Cortex of kidney (tissue), 1 donor: ENCODE measurements at places on chromosomes 5 and 9.

DNA sequence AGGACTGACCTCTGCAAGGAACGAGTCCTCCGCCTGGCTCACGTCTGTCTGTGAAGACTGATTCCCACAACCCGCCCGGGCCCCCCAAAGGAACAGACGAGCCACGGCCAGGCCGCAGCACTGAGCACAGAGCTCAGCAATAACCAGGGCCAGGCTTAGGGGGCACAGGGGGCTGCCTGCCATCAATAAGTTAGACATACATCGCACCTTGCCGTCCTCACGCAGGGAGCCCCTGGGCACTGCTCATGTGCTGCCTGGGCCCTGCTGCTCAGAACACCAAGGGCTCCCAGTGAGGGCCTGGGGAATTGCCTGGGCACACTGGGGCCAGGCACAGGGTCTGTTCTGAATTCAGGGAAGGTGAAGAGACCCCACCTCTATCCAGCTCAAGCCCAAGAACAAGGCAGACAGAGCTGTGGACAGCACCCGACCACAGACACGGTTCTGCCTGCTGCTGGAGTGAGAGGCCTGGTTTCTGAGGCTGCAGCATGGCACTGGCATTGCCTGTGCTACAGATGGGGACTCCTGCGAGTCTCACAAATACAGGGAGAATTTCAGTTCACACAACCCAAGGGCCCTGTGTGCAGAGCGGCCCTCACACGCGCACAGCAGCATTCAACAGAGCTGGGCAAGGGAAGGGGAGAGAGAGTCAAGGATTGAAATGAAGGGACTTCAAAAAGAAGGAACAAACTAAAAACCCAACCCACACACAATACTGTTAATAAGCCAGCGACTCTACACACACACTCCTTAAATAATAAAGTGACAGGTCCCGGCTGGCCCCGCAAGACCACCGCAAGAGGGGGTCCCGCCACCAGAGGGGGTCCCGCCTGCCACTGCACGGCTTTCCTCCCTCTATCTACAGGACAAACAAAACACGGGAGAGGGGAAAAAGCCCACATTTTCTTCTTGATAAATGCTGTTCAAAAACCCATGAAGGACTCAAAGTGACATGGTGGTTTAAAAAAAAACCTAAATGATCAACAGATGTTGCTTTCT is 32.0 kb downstream of the PRRT1B start:
- no peak for DNase-seq

DNA sequence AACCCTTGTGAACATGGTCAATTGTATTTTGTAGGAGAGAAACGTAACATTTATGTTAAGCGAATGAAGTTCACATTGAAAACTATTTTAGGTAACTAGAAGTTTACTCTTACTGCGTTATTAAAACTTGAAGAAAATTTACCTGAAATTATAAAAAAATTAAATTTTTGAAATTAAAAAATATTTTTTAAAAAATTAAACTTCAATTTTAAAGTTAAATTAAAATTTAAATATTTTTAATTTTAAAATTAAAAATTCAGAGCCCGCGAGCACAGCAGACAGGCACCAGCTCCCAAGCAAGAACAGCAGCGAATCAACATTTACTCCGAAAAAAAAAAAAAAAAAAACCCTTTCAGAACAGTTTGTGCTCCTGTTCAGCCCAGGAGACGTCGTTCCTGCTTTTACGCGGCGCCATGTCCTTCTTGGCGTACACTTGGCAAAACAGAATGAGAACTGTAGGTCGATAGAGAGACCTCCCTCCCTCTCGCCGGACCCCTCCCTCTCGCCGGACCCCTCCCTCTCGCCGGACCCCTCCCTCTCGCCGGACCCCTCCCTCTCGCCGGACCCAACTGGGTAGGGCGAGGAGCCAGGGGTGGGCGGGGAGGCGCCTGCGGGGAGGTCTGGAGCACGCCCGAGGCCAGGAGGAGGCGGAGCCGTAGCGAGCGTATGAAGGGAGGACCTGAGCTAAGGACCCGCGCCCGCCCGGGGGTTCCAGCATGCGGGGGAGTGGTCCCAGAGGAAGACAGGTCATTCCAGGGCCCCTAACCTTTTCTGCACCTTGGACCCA is 235.8 kb downstream of the ROR2 start:
- no peak for DNase-seq

GRCh38 chr9:135502168-135502872 is 1.8 kb downstream of the MRPS2 start:
- no peak for DNase-seq

DNA sequence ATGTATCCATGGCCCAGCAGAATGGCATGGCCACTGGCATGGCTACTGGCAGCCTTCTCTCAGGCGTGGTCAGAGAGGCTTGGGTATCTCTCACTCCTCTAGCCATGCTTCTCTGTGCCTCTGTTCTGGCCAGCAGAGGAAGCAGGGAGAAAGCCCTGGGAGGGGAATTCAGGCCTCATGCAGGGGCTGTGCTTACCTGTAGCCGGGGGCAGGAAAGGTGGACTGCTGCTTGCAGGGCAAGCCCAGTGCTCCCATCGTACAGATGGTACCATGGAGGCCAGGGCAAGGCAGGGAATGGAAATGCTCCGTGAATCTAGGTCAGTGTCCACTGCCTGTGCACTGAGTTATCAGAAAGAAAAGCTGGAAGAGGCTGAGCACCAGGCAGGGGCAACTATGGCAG is 2.7 kb downstream of the OR13J1 start:
- no peak for DNase-seq

DNA sequence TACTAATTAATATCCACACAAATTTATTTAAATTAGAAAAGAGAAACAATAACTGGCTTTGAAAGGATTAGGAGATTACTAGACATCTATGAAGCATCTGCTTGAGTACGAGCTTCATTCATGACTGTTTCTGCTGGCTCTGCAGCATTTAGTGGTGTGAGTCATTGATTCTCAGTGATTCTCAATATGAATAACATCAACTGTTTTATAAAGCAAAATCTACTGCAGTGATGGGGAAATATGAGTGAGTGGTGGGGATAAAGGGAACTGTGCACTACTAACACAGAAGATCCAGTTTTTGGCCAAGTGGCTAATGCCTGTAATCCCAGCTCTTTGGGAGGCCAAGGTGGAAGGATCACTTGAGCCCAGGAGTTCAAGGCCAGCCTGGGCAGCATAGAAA is 8.4 kb downstream of the FNBP1 start:
- no peak for DNase-seq

DNA sequence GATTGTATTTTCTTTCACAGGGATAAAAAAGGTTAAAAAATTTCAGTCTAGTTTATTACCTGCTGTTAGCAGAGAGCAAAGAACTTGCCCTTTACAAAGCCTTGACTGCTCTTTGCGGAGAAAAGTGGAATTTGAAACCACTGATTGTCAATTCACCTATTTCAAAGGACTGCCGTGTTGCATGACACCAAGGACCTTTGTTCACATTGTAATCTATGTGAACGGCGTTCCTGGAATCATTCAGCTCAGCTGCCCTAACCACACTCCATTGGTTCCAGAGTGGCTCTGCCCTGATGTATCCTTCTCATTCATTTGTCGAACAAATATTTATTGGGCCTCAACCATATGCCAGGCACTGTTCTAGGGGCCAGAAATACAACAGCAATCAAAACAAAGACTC is 377.5 kb upstream of the RFX3 start:
- DNase-seq: no peak

DNA sequence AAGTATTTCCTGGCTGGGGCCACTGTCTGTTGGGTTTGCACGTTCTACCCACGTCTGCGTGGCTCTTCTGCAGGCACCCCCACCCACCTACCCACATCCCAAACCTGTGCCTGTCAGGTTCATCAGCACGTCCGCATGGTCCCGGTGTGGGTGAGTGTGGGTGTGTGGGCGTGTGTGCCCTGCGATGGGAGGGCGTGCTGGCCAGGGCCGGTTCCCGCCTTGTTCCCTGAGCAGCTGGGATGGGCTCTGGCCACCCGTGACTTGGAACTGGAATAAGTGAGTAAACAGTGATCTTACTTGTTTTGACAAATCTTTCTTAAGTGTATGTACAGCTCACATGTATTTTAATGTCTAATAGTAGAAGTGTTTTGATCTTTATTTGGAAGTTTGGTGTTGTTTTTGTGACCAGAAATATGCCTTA is 20.4 kb downstream of the ERGIC1 start:
- DNase-seq: no peak

GRCh38 chr9:112921549-112921948 is 30.9 kb upstream of the SLC46A2 start:
- DNase-seq: no peak

GRCh38 chr9:89475891-89476440 is 21.9 kb downstream of the SEMA4D start:
- no peak for DNase-seq

DNA sequence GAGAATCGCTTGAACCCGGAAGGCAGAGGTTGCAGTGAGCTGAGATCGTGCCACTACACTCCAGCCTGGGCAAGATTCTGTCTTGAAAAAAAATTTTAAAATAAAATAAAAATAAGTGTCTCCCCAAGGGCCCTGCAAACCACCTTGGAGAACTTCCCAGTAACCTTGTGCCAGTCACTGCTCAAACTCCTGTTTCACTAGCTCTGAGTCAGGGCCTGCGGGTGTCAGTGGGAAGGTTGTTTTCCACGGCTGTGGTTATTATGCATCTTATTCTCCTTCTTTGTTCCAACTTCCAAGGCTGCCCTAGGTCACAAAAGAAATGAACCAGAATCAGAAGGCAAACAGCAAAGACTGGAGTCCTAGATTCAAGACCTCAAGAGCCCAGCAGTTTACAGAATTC is 246.7 kb downstream of the ADAMTSL1 start:
- no peak for DNase-seq

DNA sequence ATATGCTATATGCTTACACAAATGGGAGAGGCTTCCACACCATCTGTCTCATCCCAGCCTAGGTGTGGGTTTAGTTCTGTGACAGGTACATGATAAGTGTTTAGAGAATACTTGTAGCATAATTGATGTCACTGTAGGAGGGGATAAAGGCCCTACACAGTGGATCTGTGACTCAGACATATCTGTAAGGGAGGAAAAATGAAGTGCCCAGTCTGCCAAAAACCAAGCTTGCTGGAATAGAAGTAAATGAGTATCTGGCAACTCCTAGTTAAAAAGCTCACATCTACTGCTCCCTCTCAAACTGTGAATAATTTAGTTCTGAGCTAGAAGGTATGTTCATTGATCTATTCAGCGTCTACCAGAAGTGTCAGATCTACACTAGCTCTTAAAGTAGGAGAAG is 38.9 kb upstream of the FAM174A start:
- no peak for DNase-seq

- no peak for DNase-seq
Measured at GRCh38 chr5:156922207-156922792, 40.7 kb downstream of the TIMD4 start.

- DNase-seq: no peak
Measured at GRCh38 chr5:2903451-2904395, 152.2 kb upstream of the IRX2 start.

GRCh38 chr5:120096413-120096812 is 367.7 kb upstream of the PRR16 start:
- no peak for DNase-seq

DNA sequence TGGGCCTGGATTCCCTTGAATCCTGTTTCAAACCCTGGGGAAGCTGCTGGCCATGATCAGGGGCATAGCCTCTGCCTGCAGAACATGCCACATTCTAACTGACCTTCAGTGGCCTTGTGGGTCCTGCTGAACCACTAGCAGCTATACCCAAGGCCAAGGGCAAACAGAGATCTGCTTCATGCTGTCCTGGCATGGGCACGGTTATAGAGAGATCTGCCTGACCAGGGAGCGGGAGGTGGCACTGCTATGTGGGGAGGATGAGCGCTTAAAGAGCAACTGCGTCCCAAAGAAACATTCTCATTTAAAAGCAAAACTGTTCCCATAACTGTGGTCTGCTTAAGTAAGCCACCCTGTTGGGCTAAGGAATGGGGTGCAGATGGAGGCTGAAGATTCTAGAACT is 36.5 kb upstream of the SYNPO start:
- DNase-seq: no peak

DNA sequence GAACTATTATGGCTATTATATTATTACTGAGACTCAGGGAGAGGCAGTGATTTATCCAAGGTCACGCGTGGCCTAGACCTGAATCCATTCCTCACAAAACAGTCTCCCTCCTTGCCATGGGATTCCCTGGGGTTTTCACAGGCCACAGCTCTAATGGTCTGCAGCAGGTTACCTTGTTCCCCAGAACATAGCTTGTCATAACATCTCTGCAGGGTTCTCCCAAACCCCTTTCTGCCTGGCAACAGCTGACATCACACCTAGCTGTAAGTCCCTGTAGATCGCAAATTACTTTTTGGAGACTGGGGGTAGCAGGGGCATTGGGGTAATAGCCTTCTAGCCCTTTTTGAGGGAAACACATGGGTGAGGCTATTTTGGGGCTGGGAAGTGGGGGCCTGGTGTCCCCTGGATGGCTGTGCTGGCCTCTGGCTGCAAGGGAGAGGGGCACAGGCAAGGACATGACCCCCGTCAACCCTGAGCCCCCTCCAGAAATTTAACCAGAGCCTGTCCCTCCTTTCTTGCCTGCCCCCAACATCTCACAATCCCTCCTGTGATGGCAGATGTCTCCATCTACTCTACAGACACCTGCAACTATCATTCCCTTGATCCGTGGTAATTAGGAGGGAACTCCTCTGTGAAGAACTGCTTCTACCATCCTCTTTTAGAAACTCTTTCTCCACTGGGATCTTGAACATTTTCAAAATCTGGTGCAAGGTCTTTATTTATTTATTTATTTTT is 1.3 kb downstream of the CD74 start:
- DNase-seq: no peak

GRCh38 chr5:66002415-66002814 is 76.0 kb downstream of the ERBIN start:
- DNase-seq: no peak

DNA sequence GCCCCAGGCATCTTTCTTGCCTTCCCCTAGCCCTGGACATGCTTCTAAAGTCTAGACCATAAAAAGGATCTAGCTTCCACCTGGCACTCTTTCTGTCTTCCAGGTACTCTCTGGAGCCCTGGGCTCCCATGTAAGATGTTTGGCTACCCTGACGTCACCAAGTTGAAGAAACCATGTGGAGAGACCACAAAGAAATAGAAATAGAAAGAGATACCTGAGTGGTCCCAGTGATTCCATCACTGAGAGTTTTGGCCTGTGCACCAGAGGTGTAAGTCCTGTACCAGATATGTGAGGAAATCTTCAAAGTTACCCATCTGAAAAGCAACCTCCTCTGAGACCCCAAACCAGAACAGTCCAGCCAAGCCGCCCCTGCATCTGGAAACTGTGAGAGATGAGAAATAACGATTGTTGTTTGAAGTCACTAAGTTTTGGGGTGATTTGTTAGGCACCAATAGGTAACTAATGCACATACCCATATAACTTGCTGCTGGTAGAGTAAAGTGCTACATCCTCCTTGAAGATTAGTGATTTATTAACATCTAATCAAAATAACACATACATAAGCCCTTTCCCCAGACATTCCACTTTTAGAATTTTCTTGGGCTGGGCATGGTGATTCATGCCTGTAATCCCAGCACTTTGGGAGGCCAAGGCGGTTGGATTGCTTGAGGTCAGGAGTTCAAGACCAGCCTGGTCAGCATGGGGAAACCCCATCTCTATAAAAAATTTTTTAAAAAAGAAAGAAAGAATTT is 85.7 kb upstream of the LHFPL2 start:
- no peak for DNase-seq
